Stimulated activated CD4-positive, alpha-beta T cell treated with anti-CD3 and anti-CD28 coated beads, Interleukin-4, amount 100 ng/mL, for 1 hour (primary cell): ENCODE measurements at places on chromosomes 3 and 15.

- no peak for DNase-seq
Observed at GRCh38 chr3:133259767-133260166, 140.1 kb upstream of the BFSP2 start.

- no peak for DNase-seq
Observed at GRCh38 chr3:116040152-116040551, 405.1 kb downstream of the LSAMP start.

DNA sequence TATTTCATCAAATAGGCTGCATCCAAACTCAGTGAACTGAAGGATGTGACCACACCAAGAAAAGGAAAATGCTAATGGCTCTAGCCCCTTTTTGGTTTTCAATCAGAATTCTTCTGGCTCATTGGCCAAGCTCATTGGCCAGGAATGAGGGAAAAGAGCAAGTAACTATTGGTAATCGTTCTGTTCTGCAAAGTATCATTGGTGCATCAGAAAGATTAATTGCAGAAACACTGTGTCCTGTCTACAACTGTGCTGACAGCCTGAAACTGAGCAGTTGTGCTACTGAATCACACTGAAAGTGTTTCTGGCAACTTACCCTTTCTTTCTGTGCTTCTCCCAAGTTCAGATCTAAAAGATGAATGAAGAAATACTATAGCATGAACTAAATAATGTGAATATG lies 116.4 kb upstream of the ROBO2 start:
- DNase-seq, result no peak

DNA sequence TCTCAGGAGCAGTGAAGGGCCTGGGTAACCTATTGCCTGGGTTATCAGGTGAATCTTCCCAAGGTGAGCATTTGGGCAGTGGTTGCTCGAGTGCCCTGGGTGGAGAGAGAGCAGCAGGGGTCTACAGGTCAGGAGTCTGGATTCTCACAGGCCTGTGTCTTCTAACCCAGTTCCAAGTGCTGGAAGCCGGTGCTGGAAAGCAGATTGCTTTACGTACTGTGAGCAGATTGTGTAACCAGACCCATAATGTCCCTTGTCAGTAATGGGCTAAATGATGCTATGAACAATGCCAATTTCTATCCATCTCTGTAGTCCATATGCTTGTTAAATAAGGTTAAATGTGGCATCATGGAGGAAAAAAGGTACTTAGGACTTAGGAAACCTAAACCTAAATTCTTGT lies 106.5 kb downstream of the TPRG1 start:
- no peak for DNase-seq

GRCh38 chr3:126934031-126934531 lies 48.8 kb upstream of the PLXNA1 start:
- no peak for DNase-seq

GRCh38 chr3:170364965-170365364 lies 7.5 kb downstream of the SKIL start:
- DNase-seq, result no peak

DNA sequence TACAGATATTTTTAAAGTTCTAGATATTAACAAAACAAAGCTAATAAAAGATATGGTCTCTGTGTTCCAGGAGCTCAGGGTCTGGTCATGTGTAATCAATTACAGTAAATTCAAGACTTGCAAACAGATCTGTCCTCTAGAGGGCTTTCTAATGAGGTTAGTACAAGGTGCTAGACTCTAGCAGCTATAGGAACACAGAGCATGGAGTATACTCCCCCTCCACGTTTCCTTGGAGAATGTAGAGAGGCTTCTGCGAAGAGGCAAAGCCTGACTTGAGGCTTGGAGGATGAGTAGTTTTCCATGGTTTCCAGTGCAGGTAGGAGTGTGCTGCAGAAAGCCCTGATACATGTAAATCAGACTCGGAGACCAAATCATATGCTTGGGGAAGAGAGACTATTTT lies 32.7 kb upstream of the DLG1 start:
- no peak for DNase-seq

DNA sequence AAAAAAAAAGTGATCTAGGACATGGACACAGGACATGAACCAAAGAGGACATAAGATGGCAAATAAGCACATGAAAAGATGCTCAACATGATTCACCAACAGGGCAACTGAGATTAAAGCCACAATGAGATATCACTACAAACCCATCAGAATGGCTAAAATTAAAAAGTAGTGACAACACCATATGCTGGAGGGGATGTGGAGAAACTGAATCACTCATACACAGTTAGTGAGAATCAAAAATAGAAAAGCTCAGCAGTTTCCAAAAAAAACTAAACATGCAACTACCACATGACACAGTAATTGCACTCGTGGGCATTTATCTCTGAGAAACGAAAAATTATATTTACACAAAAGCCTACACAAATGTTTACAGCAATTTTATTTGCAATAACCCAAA lies 27.9 kb upstream of the ACKR4 start:
- no peak for DNase-seq

- no peak for DNase-seq
Observed at GRCh38 chr15:63089260-63090043, 32.2 kb upstream of the LACTB start.

DNA sequence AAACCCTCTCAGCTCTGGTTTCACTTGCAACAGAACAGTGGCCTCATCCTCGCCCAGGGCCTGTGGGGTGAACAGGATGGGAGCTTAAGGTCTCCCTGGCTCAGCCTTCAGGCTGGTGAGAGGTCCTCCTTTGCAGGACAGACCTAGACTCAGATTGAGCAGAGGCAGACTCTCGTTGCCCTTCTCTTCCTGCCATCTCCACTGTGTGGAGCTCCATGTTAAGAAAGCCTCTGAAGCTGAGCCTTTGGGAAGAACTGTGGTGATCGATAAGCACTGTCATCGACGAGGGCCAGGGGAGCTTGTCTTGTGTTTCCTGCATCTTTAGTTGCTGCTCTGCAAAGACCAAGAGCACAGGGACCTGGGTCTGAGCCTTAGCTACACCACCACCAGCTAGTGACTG lies 37.8 kb upstream of the GRIP2 start:
- DNase-seq, result no peak

GRCh38 chr15:89826671-89827655 lies 12.3 kb upstream of the ANPEP start:
- no peak for DNase-seq

GRCh38 chr3:195187609-195188425 lies 83.1 kb downstream of the XXYLT1 start:
- DNase-seq, result no peak

DNA sequence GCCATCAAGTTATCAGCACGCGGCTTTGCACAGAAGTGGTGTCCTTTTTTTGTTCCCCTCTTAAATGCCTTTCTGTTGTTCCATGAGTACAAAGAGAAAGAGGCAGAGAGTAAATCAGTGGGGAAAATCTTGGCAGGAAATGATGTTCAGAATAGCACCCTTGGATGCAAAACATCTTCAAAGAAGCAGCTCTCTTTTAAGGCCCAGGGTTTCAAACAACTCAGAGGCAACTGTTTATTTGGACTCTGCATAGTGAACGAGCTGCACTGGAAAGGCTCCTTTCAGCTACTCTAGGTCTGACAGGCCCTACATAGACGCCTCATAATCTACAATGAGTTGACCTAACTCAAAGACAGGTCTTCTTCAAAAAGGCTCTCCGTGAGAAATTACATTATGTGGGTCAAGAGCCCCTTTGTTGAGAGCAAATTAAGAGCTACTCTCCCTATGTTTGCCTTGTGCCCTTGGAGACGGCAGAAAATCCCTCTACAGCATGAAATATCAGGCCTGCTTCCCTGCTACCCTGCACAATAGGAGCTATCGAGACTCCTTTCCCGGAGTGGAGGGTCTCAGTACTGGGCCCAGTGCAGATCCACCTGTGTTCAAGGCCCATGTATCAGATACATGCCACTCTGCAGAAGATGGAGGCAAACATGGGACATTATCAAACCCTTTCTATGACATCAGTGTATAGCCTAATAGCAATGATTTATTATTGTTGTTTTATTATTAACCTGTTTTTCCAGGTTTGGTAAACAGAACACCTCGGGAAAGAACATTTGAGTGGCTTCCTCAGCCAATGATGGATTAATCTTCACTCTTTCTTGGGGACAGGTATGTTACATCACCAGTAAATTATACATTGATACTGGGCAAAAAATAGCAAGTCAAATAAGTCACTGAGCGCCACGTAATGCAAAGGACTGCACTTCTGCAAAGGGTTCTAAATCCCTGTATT lies 53.1 kb downstream of the HEG1 start:
- no peak for DNase-seq

- DNase-seq, result no peak
Observed at GRCh38 chr3:27680517-27681246, 41.4 kb downstream of the EOMES start.

- no peak for DNase-seq
Observed at GRCh38 chr3:52779837-52780585, 2.6 kb downstream of the ITIH1 start.

GRCh38 chr3:72347819-72348319 lies 500.4 kb downstream of the SHQ1 start:
- peak; percentile 58 for DNase-seq

DNA sequence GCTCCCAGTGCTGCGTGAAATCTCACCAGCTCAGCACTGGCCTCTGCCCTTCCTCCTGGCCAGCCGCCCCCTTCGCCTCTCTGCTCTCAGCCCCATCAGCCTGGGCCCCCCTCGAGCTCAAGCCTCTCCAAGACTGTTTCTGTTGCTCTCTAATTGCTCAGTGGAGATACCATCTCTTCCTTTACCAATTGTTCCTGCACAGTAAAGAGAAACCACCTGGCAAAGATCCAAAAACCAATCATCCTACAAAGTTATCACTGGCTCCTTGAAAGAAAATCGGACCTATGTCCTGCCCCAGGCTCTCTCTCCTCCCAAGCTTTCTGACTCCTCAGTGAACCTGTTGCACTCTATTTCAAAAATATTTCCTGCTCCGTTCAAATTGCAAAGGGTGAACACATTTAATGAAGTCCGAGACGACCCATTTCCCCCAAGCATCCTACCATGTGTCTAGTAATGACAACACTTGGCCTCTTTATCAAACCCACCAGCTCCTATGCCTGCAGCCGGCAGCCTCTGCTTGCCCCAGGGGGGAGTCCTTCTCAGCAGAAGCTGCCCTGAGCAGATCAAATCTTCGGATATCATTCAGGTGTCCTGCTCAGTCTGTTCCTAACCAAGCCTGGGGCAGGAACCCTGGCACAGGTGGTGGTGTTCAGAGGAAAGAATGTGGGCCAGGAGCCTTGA lies 53.7 kb upstream of the FAM174B start:
- no peak for DNase-seq

DNA sequence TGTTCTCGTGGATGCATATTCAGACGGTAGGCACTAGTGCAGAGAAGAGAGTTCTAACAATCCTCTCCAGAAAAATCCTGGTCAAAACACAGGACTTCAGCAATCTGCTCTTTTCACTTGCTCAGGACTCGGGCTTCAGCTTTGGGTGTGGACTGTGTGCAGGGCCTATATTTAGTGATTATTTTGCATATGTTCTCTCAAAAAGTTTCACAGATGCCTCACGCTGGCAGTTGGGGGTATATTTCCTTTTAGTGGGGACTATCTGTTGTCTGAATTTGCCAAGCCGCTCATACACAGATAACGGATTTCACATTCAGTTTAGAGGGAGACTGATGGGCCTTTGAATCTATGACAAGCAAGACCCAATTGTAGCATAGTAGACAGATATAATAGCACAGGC lies 54.4 kb upstream of the LRRN1 start:
- DNase-seq, result no peak

GRCh38 chr3:119632216-119632615 lies 28.2 kb downstream of the POPDC2 start:
- no peak for DNase-seq

GRCh38 chr3:190528706-190529105 lies 14.8 kb downstream of the IL1RAP start:
- DNase-seq, result no peak

DNA sequence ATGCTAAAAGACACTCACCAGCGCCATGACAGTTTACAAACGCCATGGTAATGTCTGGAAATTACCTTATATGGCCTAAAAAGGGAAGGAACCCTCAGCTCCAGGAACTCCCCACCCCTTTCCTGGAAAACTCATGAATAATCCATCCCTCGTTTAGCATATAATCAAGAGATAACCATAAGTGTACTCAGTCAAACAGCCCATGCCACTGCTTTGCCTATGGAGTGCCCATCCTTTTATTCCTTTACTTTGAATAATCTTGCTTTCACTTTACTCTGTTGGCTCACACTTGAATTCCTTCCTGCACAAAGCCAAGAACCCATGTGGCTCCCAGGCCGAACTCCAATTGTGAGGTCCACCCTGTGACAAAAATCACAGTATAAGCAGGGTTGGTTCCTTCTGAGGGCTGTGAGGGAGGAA lies 19.1 kb upstream of the FSTL1 start:
- no peak for DNase-seq

DNA sequence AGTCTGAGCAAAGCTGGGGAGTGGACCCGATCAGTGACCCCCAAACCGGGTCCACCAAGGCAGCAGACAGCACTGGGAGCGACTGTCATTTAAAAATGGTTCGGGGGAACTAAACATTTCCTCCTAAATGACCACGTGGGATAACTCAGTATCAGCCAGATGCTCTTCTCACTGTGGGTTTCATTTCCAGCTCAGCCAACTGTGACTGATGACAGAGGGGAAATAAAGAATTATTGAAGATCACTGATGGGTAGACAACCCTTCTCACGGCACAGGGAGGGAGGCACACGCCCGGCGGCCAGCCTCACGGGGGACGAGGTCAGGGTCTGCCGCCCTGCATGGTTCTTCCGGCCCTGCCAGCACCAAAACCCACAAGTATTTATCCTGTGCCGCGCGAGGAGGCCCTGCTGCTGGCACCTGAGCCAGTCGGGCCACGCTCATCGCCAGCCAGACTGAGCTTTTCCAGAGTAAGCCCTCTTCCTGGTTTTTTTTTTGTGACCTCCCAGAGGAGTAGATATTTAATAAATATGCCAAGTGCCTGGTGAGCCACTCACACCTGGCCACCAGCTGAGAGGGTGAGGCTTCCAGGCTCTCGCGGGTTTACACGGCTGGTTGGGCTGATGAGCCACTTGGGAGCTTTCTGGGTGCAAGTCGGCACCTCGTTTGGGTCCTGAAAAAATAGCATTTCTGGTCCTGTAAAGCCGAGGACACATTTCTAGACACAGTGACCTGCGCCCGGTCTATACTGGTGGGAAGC lies 6.2 kb downstream of the MELTF start:
- no peak for DNase-seq

DNA sequence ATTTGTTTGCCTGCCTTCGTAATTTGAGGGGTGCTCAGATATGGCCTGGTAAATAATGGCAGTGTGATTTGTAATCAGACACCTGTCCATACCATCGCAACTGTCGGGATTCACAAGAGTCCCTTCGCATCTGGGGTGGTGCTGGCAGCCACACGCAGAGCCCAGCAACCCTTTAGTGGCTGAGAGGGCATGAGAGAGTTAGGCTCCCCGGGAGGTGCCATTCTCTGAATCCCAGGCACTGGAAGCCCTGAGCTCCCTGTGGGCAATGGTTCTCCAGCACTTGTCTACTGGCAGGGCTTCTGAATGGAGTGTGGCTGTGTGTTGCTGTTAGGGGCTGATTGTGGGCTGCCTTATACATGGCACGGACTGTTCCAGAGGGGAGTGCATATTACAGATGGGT lies 230.1 kb downstream of the EBLN2 start:
- DNase-seq, result no peak

- no peak for DNase-seq
Observed at GRCh38 chr3:195401943-195402342, 40.9 kb downstream of the ACAP2 start.
